ENCODE measurements at places on chromosomes 3 and 15.

- no peak for DNase-seq
These were observed 27.3 kb downstream of the MEF2A start for GRCh38 chr15:99593070-99593469.

- DNase-seq = peak; percentile 27
These were observed 848 bp downstream of the SYNM start for GRCh38 chr15:99105514-99106341.

- no peak for DNase-seq
These were observed 84.7 kb upstream of the LMCD1 start for GRCh38 chr3:8416965-8417364.

DNA sequence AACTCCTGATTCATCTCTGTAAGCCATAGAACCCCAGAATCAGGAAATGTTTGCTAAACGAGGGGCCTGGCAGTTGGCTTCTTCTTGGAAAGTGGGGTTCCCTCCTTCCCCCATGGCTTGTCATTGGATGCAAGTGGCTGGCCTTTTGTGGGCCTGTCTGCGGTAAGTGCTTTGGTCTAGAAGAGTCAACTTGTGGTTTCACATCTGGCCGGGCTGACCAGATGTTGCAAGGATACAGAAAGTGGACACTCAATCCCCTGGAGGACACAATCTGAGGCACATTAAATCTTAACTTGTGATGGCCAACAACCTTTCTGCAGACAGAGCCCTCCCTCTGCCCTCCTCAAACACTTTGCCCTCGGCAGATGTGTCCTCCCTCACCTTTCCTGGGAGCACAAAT, 1.1 kb downstream of the FAH start:
- no peak for DNase-seq

DNA sequence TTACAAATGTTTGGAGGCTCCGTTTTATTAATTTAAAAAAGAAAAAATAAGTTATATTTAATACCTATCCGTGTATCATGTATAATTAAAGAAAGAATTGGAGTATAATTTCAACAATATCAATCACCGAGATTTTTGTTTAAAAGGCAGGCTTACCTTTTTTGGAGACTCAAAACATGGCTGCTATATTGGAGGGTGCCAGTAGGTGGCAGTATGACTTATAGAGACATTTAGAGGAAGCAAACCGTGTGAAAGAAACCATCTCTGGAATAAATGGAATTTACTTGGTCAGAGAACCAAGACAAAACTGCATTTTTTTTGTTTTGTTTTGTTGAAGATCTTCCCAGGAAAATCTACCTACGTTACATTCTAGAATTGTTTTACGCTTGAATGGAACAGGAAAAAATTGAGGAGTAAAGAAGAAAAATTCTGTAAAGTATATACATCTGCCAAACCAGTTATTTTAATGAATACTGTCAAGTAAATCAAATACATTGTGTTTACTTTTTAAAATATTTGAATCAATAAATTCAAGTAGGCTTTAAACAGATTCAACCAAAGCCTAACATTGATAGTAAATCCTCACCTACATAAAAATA, 802.6 kb upstream of the ALCAM start:
- DNase-seq = peak; percentile 36

DNA sequence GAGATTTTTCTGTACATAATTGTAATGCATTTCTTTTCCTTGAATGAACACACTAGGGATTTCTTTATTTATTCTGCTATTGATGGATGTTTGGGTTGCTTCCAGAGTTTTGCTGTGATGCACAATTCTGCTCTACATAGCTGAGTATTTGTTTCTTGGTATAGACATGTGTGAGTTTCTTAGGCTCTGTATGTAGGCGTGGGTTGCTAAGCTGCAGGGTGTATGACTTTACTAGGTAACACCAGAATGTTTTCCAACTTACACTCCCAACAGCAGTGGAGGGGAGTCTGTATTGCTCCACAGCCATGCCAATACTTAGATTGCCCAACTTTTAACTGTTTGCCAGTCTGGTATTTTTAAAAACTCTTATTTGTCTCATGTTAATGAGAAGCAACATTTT, 155.5 kb upstream of the TNIK start:
- no peak for DNase-seq

DNA sequence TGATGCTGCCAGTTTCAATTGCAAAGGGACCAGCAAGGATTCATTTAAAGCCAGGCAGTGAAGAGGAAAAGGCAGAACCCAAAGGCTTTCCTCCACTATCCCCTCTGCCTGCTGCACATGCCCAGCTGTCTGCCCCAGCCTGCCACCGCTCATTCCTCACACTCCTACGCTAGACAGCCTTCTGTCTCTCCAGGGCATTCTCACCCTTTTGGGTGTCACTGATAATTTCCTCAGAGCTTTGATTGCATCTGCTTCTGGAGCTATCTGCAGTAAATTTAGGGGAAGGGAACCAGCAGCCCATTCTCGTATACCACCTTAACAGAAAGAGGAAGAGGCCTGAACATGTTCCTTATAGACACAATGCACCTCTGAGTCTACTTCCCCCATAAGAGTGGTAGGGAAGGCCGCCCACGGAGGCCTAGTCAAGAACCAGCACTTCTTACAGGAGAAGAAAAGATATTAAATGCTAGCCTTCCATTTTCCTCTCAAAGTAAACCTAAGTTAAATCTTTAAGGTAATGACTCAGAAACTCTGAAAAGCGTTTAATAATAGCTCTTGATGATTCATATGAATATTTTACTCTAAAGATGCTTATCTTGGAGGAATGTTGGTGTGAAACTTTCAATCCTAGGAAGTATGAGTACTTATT, 20.9 kb downstream of the NUDT16 start:
- no peak for DNase-seq

DNA sequence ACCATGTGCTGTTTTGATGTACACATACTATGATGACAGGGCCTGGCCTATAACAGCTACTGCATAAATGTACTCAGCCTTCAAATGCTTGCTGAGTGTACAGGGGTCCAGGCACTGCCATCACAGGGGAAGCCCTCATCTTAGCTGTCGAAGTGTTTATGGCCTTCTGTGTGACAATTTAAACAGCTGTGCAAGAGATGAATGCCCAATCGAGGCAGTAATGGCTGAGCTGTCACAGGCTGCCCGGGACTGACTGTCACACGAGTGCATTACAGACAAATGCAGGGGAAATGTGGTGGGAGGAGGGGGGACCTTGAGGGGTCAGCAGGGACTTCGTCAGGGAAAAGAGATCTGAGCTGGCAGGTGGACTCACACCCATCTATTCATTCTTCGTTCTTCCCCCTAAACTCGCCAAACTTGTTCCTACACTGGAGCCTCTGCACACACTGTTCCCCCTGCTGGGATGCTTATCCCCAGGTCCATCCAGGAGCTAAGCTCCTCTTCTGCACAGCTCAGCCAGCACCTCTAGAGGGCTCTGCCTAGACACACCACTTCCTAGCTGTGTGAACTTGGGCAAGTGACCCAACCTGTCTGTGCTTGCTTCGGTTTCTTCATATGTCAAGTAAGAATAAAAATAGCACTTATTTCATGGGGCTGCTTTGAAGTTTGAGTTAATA, 156.2 kb upstream of the IQSEC1 start:
- peak; percentile 25 for DNase-seq

DNA sequence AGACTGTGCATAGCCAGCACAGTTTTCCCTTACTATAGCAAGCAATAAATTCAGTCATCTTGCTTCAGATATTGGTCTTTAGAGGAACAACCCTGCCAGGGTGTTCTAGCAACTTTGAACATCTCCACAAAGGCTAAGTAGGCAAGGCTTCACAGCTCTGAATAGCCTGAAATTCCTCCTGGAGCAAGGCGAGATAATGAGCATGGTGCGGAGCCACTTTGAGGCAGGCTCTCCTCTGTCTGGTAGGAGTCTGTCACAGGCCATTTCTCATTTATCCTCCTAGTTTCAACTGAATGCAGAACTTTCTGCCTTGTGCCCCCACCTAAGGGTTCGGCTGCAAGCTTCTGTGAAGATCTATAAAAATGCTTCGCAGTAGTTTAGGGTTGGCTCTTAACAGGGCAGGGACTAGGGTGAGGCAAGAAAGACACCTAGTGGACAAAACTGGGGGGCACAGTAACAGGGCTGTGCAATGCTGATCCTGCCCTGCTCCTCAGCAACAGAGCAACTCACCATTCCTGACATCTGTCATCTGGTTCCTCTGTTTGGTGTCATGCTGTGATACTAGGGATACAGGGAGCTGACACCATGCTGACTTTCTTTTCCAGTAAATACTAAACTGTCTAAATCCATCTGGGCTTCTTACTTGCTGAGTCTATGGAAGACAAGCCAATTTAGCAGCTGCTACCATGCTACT, 16.6 kb upstream of the EHHADH start:
- no peak for DNase-seq

DNA sequence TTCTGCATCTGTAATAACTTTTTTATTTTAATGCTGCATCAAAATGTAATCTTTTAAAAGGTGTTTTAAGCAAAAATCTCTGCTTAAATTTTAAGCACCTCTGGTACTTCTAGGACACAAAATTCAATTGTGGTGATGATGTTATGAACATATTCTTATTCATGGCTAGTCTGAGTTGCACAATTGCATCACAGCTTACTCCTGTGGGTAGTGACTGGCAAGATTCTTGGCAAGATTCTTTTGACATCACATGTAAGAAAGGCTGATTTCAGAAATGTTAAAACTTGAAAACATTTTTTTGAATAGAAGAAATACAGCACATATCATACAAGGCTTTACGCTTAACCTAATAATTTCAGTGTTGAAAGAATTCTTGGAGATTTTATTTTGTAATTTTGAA, 35.7 kb downstream of the IQCH start:
- no peak for DNase-seq

DNA sequence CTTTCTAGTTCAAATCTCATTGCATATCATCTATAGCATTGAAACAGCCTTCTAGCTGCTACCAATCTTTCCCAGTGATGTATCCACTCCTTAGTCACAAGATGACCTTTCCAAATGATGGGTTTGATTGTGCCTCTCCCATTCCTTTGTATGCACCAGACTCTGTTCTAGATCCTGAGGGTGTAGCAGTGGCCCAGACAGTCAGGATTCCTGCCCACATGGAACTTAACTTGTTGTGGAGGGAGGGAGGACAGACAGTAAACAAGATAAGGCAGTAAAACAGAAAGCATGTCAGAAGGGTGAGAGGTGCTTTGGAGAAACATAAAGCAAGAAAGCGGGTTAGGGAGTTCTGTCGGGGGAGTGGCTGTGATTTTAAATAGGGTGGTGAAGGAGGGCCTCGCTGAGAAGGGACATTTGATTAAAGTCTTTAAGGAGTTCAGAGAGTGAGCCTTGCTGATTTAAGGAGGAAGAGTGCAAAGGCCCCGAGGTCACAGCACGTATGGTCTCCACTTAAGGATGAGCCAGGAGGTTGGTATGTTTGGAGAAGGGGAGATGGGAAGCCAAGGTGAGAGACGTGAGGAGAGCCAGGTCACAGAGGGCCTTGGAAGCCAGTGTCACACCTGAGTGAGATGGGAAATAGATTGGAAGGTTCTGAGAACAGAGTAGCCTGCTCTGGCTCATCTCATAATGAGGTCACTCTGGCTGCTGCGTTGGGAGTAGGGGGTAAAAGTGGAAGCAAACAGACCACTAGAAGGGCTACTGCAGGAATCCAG, 38.3 kb downstream of the FAM43A start:
- no peak for DNase-seq

GRCh38 chr15:63901912-63902670, 68.3 kb upstream of the HERC1 start:
- no peak for DNase-seq

GRCh38 chr3:58857402-58857801, 190.8 kb upstream of the FAM3D start:
- no peak for DNase-seq

DNA sequence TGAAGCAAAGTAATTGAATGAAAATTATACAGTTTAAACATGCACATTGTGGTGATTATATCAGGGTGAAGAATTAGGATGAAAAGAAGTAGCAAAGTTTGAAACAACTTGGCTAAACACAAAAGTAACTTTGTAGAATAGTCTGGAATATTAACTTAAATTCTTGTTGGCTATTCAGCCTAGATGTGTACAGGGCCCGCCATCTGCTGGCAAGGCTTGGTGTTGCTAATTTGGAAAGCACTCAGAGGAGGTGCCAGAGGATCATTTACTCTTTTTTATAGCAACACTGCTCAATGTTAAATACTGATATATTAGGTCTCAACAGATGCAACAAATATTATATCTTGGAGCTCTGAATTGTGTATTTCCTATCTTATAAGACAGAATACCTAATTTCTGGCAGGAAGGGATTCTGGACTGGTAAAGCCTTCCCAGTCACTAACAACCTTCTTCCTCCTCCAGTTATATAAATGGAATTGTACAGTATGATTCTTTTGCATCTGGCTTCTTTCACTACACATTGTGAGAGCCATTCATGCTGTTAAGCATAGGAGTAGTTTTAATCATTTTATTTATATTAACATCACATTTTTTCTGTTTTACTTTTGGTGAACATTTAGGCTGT, 36.1 kb downstream of the TTC23 start:
- peak; percentile 41 for DNase-seq

DNA sequence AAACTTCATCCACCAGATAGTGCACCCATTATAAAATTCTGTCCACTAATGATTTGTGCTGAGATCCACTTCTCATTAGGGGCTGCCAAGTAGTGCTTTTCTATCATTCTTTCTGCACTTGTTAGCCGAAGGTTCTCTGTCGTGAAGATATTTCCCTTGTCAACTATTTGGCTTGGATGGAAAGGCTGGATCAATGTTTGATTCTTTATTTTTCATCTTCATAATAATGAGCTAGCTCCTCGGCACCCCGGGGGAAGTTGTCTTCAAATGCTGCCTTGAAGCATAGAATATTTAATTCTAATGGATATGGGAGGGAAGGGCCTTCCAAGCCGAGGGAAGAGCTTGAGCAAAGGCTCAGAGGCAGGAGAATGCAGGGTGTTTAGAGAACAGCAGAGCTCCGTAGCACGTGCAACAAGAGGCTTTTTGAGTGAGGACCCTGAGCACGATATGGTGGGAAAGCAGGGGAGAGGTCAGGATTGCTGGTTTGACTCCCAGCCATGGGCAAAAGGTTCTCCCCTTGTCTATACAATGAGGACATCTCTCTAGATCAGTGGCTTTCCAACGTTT, 16.3 kb upstream of the MUC20 start:
- no peak for DNase-seq
